Stomach (tissue), 19 donors: ENCODE measurements at places on chromosomes 7 and 10. TPM values are rescaled to one million over a fixed set of nuclear protein-coding genes. Genes with fewer than 3 reads are reported as not detected.
A peak's percentile ranks its signal among the peaks of the same experiment; 100 is the strongest.

GRCh38 chr7:116024826-116025809, 5.4 kb downstream of the TFEC start:
- H3K27ac ChIP-seq: no peak overlapping the region
- no peaks in the 10 kb centered on the region for H3K4me1 ChIP-seq
- no peak overlapping the region for H3K4me3 ChIP-seq
- DNase-seq: no peak
- H3K27me3 ChIP-seq: no peaks in the 10 kb centered on the region

GRCh38 chr7:122070834-122071233, 73.2 kb downstream of the AASS start:
- no peak for DNase-seq
- H3K4me1 ChIP-seq: no peaks in the 10 kb centered on the region
- no peaks in the 10 kb centered on the region for H3K27me3 ChIP-seq
- peaks cover 1% of the 10 kb centered on the region for H3K36me3 ChIP-seq
- H3K4me3 ChIP-seq: no peak overlapping the region

- no peak overlapping the region for H3K27ac ChIP-seq
- no peak overlapping the region for H3K4me3 ChIP-seq
- H3K27me3 ChIP-seq: no peaks in the 10 kb centered on the region
- DNase-seq: no peak
- no peaks in the 10 kb centered on the region for H3K36me3 ChIP-seq
Measured at GRCh38 chr10:113382691-113383090, 170.2 kb upstream of the HABP2 start.

DNA sequence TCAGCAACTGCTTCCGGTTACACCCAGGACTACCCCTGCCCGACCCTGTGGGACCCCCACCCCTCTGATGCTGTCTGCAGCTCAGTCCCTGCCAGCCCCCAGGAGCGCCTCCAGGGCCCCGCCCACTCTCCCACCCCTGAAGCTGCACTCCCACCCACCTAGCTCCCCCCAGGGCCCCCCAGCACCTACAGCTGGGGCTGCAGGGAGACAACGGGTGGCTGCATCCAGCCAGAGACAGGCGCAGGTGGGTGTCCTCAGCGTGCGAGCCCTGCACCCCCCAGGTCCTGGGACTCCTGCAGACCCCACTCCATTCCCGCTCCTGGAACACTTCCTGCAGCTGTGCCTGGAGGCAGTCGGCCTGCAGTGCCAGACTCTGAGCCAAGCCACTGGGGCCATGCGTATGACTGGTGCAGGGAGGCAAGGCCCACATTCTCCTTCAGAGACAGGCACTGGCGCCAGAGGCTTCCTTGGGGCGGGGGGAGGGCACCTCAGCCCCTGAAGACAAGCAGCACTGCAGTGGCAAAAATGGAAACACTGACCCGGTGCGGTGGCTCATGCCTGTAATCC, 6.1 kb downstream of the CYP2W1 start:
- H3K27ac ChIP-seq: no peak overlapping the region
- DNase-seq: peak; percentile 52
- H3K36me3 ChIP-seq: no peaks in the 10 kb centered on the region
- peaks cover 26% of the 10 kb centered on the region for H3K27me3 ChIP-seq

DNA sequence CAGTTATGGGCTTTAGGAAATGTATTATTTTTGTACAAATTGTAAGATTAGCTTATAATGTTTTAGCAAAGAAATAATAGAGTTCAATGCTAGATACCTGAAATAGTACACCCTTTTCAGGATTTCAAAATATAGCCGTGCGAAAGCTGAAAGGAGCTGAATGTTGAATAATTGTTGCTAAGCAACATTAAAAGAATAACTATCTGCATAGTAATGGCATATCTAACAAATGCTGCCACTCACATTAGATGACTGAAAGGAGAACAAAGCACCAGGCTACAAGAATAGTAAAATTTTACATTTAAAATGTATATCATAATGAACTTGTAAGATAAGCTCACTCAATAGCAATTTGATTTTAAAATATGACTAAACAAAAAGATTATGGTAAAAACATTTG, 82.5 kb downstream of the SDHAF3 start:
- H3K27me3 ChIP-seq: no peaks in the 10 kb centered on the region

DNA sequence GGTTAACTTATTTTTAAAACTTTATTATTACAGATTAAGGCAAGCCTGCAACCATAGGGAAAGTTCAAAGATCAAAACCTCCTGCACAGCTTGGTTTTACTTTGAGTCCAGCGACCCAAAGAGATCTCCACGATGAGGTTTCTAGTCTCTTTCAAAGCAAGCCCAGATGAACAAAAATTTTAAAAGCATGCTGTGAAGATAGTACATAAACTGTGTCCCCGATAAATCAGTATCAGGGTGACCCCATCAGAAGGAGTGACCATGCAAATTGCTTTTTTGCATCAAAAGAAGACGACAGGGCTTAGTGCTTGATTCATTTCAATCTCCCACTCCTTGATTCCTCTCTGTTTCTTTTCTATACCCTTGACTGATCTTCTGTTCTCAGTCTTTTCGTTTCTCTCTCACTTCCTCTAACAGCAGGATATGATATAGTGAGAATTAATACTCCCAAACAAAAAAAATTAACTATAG, 16.0 kb upstream of the DNTT start:
- H3K4me1 ChIP-seq: peaks cover 21% of the 10 kb centered on the region
- DNase-seq: no peak
- no peaks in the 10 kb centered on the region for H3K27me3 ChIP-seq
- no peaks in the 10 kb centered on the region for H3K36me3 ChIP-seq
- H3K4me3 ChIP-seq: no peak overlapping the region
- peak overlapping the region; percentile 58 for H3K27ac ChIP-seq

GRCh38 chr7:29968683-29969395, 20.8 kb downstream of the SCRN1 start:
- H3K4me1 ChIP-seq: no peaks in the 10 kb centered on the region
- no peak overlapping the region for H3K27ac ChIP-seq
- no peaks in the 10 kb centered on the region for H3K27me3 ChIP-seq
- peaks cover 14% of the 10 kb centered on the region for H3K36me3 ChIP-seq
- no peak overlapping the region for H3K4me3 ChIP-seq

DNA sequence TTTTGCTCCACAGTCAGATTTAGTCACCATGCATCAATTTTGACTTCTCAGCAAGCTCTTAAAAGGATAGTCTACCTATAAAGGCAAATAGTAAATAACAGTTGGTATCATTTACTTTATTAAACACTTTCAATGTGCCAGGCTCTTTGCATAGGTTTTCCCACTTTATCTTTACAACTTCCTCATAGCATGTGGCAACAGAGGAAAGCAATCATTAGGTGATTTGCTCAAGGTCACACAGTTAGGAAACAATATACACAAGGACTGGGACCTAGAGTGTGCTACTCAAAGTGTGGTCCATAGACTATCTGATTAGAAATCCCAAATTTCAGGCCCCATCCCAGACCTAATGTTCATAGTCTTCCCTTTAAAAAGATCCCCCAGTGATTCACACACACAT, 212.3 kb downstream of the MTERF1 start:
- no peaks in the 10 kb centered on the region for H3K27me3 ChIP-seq
- H3K4me3 ChIP-seq: no peak overlapping the region

DNA sequence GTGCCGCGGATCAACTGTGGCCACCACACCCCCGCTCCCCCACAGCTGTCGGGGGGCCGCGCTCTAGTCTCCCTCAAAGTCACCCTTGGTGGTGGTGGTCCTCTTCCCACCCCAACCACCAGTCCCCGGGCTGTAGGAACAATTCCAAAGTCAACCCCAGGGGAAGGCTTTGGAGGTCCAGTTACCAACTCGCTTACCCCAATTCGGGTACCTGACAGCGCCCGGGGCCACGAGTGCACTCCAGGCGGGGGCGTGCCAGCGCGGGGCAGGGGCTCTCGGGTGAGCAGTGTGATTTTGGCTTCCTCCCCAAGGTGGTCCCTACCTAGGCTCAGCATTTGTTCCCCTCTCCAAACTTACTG, 584 bp upstream of the ZMIZ1 start:
- H3K4me1 ChIP-seq: peaks cover 44% of the 10 kb centered on the region
- H3K27me3 ChIP-seq: no peaks in the 10 kb centered on the region
- peak overlapping the region; percentile 98 for H3K27ac ChIP-seq
- peak overlapping the region; percentile 80 for H3K4me3 ChIP-seq

- H3K4me1 ChIP-seq: peaks cover 40% of the 10 kb centered on the region
- DNase-seq: peak; percentile 94
- H3K27ac ChIP-seq: peak within 1 kb of the TSS; percentile 95
- H3K36me3 ChIP-seq: no peaks in the 10 kb centered on the region
- H3K27me3 ChIP-seq: no peaks in the 10 kb centered on the region
Measured at GRCh38 chr7:116210345-116211005, at the start of gene TES. Gene TES, plus strand, starts transcription at chr7:116210539. Its CDS starts 169 bp downstream, at chr7:116210708.

GRCh38 chr10:13801156-13801906, 214.6 kb downstream of the PRPF18 start:
- H3K4me1 ChIP-seq: peaks cover 10% of the 10 kb centered on the region
- no peak overlapping the region for H3K4me3 ChIP-seq
- no peak overlapping the region for H3K27ac ChIP-seq
- no peaks in the 10 kb centered on the region for H3K27me3 ChIP-seq
- DNase-seq: no peak
- H3K36me3 ChIP-seq: no peaks in the 10 kb centered on the region

GRCh38 chr7:14936554-14936953, 34.0 kb upstream of the DGKB start:
- no peaks in the 10 kb centered on the region for H3K4me1 ChIP-seq
- no peaks in the 10 kb centered on the region for H3K27me3 ChIP-seq
- DNase-seq: no peak

GRCh38 chr10:971150-971542, 17.1 kb upstream of the GTPBP4 start:
- H3K4me1 ChIP-seq: peaks cover 18% of the 10 kb centered on the region
- peak; percentile 79 for DNase-seq
- H3K27me3 ChIP-seq: no peaks in the 10 kb centered on the region
- no peaks in the 10 kb centered on the region for H3K36me3 ChIP-seq
- H3K27ac ChIP-seq: peak overlapping the region; percentile 85
- peak overlapping the region; percentile 11 for H3K4me3 ChIP-seq

DNA sequence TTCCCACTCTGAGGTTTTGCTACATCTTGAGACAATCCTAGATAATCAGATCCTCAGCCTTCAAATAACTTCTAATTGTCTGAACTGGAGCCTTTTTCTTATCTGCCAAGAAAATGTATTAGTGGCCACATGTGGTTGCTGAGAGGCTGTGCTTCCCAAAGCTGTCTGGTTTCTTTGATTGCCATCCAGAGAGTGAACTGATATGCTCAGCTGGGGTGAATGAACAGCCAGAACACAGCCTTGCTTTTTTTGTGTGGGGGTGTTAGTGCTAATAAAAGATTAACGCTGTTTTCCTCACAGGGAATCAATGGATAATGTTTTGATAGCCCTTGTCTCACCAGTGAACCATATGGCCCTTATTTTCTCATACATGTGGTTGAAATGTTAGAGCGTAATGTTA, 66.9 kb downstream of the BBS9 start:
- H3K27ac ChIP-seq: no peak overlapping the region
- no peak for DNase-seq
- no peaks in the 10 kb centered on the region for H3K36me3 ChIP-seq

DNA sequence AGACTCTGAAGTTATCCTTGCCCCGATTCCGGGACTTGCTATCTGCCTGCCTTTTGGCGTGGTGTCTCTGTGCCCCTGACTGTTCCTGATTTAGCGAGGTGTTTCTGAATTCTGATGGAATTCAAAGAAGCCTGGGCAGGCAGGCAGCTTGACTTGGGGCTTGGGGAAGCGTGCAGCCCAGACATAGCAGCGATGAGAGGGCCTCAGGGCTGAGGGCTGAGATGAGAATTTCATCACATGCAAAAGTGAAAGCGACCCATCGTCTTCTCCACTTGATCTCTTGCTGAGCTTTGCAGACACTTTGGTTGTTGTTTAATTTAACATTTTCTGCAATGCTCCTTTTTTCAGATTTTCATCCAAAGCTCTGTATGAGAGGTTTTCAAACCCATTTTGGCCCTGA, 57.8 kb downstream of the TCF7L2 start:
- H3K4me3 ChIP-seq: no peak overlapping the region
- no peaks in the 10 kb centered on the region for H3K27me3 ChIP-seq
- no peaks in the 10 kb centered on the region for H3K36me3 ChIP-seq
- H3K27ac ChIP-seq: no peak overlapping the region
- no peak for DNase-seq

GRCh38 chr7:51335057-51335456, 18.4 kb upstream of the COBL start:
- H3K36me3 ChIP-seq: no peaks in the 10 kb centered on the region
- no peaks in the 10 kb centered on the region for H3K27me3 ChIP-seq
- no peak overlapping the region for H3K27ac ChIP-seq
- no peak for DNase-seq

- no peaks in the 10 kb centered on the region for H3K36me3 ChIP-seq
- no peaks in the 10 kb centered on the region for H3K27me3 ChIP-seq
- H3K4me3 ChIP-seq: no peak overlapping the region
Measured at GRCh38 chr7:50197549-50197948, 104.5 kb upstream of the ZPBP start.

GRCh38 chr7:9200626-9201025, 767.2 kb downstream of the NXPH1 start:
- no peak overlapping the region for H3K4me3 ChIP-seq
- H3K4me1 ChIP-seq: no peaks in the 10 kb centered on the region
- no peaks in the 10 kb centered on the region for H3K27me3 ChIP-seq
- no peaks in the 10 kb centered on the region for H3K36me3 ChIP-seq

DNA sequence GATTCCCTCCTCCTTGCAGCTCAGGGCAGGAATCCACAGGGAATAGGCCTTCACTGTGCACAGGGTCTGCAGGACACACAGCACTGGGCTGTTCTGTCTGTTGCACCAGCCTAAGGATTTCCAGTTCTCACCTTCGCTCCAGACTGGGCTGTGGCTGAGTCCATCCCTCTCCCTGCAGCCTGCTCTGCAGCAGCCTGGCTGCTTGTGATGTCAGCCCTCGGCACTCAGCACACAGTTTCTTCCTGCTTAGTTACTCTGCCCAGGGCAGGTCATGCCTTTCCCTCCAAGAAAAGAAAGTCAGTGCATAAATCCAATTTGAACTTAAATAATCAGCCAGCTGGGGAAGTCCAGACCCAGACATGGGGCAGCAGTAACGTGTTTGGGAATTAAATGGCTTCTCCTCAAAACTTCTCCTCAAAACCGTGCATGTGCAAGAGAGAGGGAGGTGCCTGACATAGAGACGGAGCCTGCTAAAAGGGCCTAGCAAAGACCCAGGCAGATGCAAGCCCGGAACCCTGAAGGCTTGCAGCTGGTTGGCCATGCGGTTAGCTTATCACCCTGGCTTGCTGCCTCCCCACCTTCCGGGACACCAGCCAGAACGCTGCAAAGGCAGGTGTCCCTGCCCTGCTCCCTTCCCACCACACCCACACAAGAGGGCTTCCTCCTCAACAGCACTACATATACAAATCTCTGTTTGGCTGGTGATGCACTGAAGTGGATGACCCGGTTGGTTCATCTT, 10.9 kb upstream of the GDF2 start:
- H3K27me3 ChIP-seq: no peaks in the 10 kb centered on the region
- H3K36me3 ChIP-seq: no peaks in the 10 kb centered on the region
- no peak overlapping the region for H3K27ac ChIP-seq

The CUTC gene
- total RNA-seq: 18.7 TPM

The PPP1R17 gene
- not detected for total RNA-seq

The STK31 gene
- 1.7 TPM for total RNA-seq

The CYP3A4 gene
- total RNA-seq: not detected

The AGR2 gene
- total RNA-seq: 145 TPM

The CALHM3 gene
- total RNA-seq: not detected

The NUTM2A gene
- not detected for total RNA-seq

The LIPJ gene
- not detected for total RNA-seq
